ENCODE measurements at places on chromosomes 11 and 22.

- DNase-seq, result no peak
Measured at GRCh38 chr11:131242476-131243000, 127.9 kb upstream of the NTM start.

- no peak for DNase-seq
Measured at GRCh38 chr11:36738292-36738861, 140.3 kb upstream of the RAG2 start.

DNA sequence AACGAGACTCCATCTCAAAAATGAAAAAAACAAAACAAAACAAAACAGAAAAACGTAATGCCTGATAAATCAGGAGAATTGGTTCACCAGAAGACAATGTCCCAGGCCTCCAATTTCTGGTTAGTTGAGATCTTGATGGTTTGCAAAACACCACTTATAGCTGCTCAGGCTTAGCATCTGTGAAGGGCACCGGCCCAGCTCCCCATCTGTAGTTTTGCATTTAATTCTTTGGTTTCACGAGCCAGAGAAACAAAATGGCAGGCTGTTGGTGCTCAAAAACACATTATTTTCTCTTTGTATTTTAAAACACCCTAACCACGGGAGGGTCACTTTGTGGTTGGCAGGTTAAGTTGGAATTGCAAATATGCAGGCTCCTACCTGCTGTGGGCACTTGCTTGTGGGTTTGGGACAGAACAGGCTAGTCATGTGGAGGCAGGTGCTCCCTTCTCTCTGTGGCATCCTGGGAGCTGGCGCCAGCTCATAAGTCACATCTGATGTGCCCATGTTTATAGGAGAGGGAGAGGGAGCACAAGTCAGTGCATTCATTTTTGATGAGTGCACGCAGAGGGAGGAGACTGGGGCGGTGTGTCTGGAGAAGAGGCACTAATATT lies 145.9 kb downstream of the CEP164 start:
- no peak for DNase-seq

- DNase-seq, result no peak
Measured at GRCh38 chr11:83087035-83087434, 15.3 kb upstream of the RAB30 start.

- no peak for DNase-seq
Measured at GRCh38 chr11:47589118-47589517, 2.6 kb downstream of the FAM180B start.

DNA sequence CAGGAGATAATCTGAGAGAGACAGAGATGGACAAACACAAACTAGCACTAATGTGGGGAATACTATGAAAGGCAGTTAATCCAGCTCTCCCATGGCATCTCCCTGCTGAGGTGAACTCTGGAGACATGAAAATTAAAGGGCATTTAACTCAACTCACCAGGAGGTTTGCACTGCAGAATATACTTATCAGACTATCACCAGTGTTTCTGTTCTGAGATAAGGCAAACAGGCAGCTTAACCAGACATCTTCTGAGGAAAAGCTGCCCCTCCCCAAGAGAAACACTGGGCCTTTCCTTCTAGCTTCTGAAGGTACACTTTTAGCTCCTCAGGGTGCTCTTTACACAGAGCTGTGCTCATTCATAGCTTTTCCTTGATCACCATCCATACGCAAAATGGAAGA lies 85.5 kb downstream of the AMBRA1 start:
- no peak for DNase-seq

GRCh38 chr22:17866127-17866526 lies 91.9 kb upstream of the BID start:
- no peak for DNase-seq

DNA sequence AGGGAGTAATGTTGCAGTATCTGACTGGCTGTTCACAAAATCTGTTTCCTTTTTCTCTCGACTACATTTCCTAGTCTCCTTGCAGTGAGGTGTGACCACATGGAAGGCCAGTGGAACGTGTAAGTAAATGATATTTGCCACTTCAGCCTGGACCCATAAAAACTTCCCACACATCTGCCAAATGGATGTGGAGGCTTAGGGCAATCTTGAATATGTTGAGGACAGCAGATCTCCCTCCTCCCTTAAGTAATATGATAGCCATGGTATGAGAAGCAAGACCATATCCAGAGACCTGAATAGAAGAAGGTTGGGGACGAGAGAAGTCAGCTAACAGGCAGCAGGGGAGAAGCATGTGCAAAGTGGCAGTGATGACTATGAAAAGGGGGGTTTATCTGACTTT lies 33.0 kb upstream of the C11orf87 start:
- no peak for DNase-seq

- DNase-seq, result no peak
Measured at GRCh38 chr11:93000511-93001476, 31.3 kb downstream of the MTNR1B start.

DNA sequence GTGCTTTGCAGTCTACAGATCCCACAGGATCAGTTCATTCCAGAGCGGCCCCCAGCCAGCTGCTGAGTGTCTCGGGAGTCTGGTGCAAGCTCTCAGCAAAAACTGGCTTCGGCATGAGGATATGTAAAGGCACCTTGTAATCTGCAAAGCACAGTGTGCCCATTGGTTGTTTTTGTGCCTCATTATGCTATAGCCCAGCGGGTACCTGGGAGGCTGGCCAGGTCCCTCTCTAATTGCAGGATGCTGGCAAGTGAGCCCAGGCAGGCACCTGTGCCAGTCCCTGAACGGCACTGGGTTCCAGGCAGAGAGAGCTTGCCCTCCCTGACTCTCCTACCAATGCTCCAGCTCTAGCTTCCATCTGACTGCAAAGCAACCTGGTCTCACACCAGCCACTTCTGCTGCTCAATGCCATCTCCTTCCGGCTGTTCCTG lies 128.7 kb downstream of the DSCAML1 start:
- DNase-seq, result no peak

- DNase-seq, result peak; percentile 41
Measured at GRCh38 chr11:117985953-117986887, at the start of gene IL10RA. IL10RA (plus strand) TSS chr11:117986394; CDS start chr11:117986468, 74 bp downstream.

DNA sequence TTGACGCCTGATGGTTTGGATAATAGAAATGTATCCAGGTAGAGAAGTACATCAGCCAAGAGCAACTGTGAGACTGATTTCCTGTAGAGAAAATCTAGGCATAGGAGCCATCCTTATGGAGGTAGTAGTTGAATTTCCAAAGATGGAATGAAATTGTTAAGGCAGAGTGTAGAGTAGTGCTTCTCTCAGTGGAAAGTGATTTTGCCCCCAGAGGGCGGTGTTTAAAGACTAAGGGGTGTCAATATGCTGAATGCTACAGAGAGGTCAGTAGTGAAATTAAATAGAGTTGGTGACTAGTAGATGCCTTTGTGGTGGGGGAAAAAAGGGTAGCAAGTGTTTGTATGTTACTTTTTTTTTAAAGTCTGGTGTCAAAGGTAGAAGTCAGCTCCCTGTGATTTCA lies 54.5 kb downstream of the TRIM44 start:
- DNase-seq, result no peak

DNA sequence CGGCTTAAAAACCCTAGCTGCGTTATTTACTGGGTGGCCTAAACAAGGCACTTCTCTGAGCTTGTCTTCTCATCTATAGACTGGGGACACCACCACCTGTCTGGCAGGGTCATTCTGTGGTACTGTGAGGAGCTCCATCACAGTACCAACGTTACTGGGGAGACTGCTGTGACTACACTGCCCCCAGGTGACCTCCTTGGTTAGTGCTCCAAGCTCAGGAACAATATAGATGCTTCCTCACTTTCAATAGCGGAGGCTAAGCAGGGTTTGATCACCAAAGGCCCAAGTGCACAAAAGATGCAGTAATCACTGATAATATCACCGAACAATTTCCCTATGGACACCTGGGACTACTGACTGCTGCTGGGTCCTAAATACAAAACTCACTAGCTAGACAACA lies 18.8 kb downstream of the PRPF19 start:
- no peak for DNase-seq

DNA sequence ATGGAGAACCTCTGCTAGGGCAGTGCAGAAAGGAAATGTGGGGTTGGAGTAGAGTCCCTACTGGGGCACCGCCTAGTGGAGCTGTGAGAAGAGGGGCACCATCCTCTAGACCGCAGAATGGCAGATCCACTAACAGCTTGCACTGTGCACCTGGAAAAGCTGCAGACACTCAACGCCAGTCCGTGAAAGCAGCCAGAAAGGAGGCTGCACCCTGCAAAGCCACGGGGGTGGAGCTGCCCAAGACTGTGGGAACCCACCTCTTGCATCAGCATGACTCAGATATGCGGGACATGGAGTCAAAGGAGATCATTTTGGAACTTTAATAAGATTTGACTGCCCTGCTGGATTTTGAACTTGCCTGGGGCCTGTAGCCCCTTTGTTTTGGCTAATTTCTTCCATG lies 8.7 kb downstream of the TSKU start:
- DNase-seq, result no peak

DNA sequence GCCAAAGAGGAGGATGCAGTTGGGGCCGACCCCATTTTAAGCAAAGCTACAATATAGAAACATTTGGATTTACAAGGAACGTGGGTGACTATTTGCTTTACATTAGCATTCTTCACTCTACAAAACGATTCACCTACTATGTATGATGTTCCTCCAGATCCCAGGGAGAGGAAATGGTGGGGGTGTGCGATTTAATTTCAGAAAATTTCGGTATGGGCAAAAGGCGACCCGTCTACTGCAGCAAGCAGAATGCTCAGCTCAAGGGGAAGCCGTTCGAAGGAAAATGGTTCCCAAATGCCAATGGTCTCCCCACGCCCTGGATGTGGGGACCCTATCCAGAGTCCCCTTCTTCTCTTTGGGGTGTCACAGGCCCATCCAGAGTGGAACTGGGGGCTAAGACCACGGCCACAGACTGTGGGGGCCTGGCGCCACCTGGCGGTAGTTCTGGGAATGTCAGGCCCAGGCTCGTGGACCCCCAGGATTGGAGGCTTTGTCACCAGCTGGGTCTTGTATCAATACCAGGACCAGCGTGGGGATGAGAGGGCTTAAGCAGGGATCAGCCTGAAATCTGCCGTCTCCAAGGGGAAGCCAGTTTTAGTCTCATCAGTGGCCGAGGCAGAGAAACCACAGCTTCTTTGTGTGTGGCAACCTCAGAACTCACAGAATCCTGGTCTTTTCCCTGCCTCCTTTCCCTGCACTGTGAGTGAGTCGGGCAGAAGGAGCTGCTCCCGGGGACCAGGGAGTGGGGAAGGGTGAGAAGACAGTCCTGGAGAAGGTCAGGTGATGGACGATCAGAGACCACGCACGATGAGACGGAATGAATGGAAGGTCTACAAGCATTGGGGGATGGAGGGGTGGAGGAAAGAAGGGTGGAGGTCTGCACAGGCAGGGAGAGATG lies 8.4 kb downstream of the LRRC10B start:
- DNase-seq, result no peak

GRCh38 chr11:2734181-2735052 lies 34.6 kb upstream of the KCNQ1OT1 start:
- DNase-seq, result no peak

- no peak for DNase-seq
Measured at GRCh38 chr22:25888399-25889054, 146.5 kb downstream of the MYO18B start.

- peak; percentile 31 for DNase-seq
Measured at GRCh38 chr11:118790357-118791110, 430 bp downstream of the DDX6 start.

DNA sequence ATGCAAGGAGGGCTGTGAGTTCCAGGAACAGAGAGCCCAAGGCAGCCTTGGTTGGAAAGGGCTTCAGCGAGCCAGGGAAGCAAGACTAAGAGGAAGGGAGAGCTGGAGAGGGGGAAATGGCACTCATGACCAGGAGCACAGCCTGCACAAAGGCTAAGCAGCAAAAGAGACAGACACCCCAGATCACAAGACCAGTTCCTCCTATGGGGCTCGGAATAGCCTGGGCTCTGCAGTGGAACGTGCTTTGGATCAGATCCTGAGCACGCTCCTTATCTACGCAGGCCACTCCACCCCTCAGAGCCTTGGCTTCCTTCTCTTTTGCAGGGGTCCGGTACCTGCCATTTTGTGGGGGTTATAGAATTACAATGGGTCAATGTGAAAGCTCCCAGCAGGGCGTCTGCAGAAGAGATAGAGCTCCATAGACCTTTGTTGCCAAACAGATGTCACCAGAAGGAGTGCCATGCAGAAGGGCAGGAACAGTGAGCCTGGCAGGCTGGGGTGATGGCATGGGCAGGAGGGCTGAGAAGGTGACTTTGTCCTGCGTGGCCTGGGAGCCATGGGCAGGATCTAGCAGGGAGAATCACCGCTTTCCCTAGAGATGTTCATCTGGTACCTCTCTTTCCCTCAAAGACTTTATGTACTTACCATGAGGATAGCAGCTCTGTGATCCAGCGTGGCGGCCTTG lies 33.8 kb downstream of the ZC3H7B start:
- no peak for DNase-seq

GRCh38 chr22:25410849-25411248 lies 153.6 kb upstream of the GRK3 start:
- no peak for DNase-seq

DNA sequence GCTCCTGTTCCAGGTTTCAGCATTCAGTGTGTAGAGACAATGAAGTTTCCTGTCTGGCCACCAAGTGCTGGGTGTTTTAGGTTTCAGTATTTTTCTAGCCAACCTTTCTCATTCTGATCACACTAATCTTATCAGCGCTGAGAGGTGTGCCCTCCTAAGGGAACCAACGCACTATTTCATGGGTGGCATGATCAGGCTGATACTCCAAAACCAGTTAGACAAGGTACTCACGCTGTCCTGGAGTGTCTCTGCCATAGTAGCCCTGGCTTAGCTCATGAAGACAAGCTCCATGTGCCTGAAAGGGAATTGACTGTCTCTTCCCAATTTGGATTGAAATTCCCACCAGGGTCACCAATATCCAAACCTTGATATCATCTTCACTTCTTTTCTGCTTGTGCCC lies 8.0 kb upstream of the RAB38 start:
- no peak for DNase-seq

DNA sequence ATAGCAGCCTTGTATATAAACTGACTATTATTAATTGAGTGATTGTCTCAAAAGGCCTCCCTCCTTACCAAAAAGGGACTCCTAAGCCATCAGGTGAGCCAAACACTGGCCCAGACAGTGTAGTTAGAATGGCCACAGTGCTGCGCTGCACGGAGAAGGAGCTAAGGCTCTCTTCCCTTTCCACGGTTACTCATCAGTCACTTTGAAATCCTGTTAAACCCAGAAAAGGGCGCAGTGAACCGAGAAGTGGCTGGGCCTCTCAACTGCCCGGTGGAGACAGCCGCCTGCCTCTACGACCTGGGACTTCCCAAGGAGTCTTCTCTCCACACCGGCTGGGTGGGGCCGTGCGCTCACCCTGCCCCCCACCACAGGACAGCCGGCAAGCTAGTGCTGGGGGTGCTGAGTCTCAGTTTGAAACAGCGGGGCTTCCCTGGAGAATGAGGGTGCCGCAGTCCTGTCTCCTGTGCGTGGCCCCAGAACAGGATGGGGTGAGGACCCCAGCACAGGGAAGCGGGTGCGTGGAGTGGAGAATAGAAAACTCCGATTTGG lies 1.3 kb downstream of the MYH9 start:
- DNase-seq, result no peak

GRCh38 chr11:21427726-21428125 lies 758.3 kb downstream of the NELL1 start:
- no peak for DNase-seq

All from esophagus squamous epithelium (tissue), 5 donors.